Naive thymus-derived CD4-positive, alpha-beta T cell (primary cell): ENCODE measurements at places on chromosomes 12 and 14. TPM values are rescaled to one million over a fixed set of nuclear protein-coding genes. Genes with fewer than 3 reads are reported as not detected.

Gene TNFRSF1A
- 94.0 TPM for total RNA-seq

Gene VCPKMT
- 18.9 TPM for total RNA-seq

Gene TTC9
- total RNA-seq, result 11.4 TPM

Gene COQ10A
- total RNA-seq, result 29.7 TPM

Gene MBD6
- 108 TPM for total RNA-seq

Gene KTN1
- total RNA-seq, result 100 and 105 TPM in 2 replicates

Gene MAP1LC3B2
- total RNA-seq, result 6.6 TPM

Gene PLBD1
- 1.00 TPM for total RNA-seq

DNA sequence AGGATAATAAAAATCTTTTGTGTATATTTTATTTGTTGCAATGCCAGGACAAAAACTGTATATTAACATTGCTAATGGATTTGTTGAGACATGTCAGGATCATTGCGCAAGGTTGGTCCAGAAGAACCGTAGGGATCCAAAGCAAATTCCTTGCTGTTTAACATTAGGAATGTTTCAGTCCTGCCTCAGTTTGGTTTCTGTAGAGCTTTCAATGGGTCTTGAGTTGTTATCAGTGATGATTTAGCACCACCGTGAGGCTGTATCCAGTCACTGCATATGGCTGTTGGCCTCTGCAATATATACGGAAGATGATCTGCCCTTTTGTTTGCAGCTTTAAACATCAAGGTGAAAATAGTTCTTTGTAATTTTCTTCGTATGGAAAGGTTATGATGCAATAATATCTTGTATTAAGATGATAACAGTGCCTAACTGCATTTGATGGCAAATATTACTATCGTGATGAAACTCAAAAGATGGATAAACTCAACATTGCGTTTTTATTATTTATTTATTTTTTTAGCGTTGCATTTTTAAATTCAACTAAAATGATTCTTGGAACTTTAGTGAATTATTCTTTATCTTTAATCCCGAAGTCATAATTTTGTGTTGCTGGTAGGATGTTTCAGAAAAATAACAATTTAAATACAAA, 231.2 kb downstream of the AKAP6 start:
- no peaks in the 10 kb centered on the region for H3K27me3 ChIP-seq
- DNase-seq, result peak; percentile 7
- H3K27ac ChIP-seq, result no peak overlapping the region
- H3K4me1 ChIP-seq, result no peaks in the 10 kb centered on the region

GRCh38 chr14:92932448-92933395, 9.8 kb downstream of the CHGA start:
- no peaks in the 10 kb centered on the region for H3K4me1 ChIP-seq
- no peaks in the 10 kb centered on the region for H3K27me3 ChIP-seq
- no peak for DNase-seq

DNA sequence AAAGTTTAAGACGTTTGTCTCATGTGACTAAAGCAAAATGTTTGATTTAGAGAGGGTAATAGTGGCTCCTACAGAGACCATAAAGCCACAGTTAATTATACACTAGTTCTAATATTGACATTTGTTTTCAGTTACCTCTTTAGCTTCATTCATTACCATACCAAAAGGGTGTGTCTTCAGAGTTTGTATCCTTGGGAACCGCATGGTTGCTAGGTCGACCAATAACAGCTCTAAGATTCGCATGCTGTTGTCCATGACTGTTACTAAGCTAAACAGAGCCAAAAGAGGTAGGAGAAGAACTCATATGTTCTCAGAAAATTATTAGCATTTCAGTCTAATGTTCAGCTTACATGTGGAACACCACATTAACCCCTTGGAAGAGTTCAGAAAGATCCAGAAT, 36.2 kb upstream of the ETNK1 start:
- H3K27ac ChIP-seq, result no peak overlapping the region
- H3K36me3 ChIP-seq, result no peaks in the 10 kb centered on the region
- no peaks in the 10 kb centered on the region for H3K27me3 ChIP-seq

DNA sequence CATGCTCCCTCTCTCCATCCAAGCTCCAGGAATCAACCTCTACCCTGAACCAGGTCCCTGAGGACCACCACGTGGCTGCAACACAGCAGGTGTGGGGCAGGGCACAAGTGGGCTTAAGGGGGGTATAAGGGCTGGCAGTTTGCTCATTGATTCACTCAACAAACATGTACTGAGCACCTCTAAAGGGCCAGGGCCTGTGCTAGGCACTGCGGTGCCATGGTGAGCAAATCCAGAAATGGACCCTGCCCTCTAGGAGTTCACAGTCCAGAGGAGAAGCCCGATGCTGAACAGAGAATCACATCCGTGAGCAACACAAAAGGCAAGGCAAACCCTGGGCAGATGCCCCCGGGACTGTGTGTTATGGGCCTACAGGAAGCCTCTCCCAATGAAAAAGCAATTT, 6.5 kb upstream of the AQP2 start:
- no peak overlapping the region for H3K27ac ChIP-seq
- no peaks in the 10 kb centered on the region for H3K4me1 ChIP-seq
- no peak for DNase-seq
- no peak overlapping the region for H3K4me3 ChIP-seq

- H3K27me3 ChIP-seq, result no peaks in the 10 kb centered on the region
- DNase-seq, result no peak
- H3K4me3 ChIP-seq, result no peak overlapping the region
- no peaks in the 10 kb centered on the region for H3K36me3 ChIP-seq
- H3K4me1 ChIP-seq, result no peaks in the 10 kb centered on the region
Observed at GRCh38 chr14:81453166-81453766, 53.1 kb upstream of the STON2 start.

GRCh38 chr12:8527250-8528130, 13.2 kb downstream of the CLEC4E start:
- H3K27me3 ChIP-seq, result peaks cover 2% of the 10 kb centered on the region
- no peak overlapping the region for H3K4me3 ChIP-seq
- H3K4me1 ChIP-seq, result no peaks in the 10 kb centered on the region

GRCh38 chr12:107287436-107288413, 194.4 kb upstream of the CRY1 start:
- H3K36me3 ChIP-seq, result no peaks in the 10 kb centered on the region
- H3K4me3 ChIP-seq, result no peak overlapping the region
- no peaks in the 10 kb centered on the region for H3K27me3 ChIP-seq
- H3K4me1 ChIP-seq, result no peaks in the 10 kb centered on the region

DNA sequence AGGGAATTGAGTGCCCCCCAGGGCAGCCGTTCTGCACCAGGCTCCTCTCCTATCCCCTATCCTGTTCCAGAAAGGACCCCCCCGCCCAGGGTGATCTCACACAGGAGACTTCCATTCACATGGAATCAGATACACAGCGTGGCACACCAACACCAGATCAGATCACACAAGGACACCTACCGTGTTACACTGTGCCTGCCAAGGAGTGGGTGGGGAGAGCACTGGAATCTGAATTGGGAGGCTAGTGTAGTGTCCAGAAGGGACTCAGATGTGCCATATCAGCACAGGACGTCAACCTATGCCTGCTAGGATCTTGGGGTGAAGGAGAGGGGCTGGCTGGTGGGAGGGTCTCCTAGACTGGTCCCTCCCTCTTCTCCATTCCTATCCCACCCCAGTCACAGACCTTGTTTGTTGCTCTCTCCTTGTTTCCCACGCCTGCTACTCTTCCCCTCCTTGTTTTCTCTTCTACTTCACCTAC, 2.3 kb downstream of the PTMS start:
- peaks cover 11% of the 10 kb centered on the region for H3K4me1 ChIP-seq
- H3K27ac ChIP-seq, result no peak overlapping the region
- H3K4me3 ChIP-seq, result no peak overlapping the region

GRCh38 chr12:41612892-41613557, 424.9 kb downstream of the PDZRN4 start:
- H3K27me3 ChIP-seq, result no peaks in the 10 kb centered on the region
- H3K4me1 ChIP-seq, result no peaks in the 10 kb centered on the region
- H3K36me3 ChIP-seq, result no peaks in the 10 kb centered on the region
- no peak overlapping the region for H3K27ac ChIP-seq
- DNase-seq, result no peak

DNA sequence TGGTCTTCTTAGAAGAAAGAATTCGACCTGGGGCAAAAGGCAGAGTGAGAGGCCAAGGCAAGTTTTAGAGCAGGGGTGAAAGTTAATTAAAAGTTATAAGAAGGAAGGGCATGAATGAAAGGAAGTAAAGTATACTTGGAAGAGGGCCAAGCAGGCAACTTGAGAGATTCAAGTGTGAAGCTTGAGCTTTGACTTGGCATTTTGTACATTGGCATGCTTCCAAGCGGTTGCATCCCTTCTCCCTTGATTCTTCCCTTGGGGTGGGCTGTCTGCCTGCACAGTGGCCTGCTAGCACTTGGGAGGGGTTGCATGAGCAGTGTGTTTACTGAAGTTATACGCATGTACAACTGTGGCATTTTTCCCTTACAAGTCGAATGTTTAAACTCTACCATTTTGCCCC, 74.8 kb upstream of the MGAT4C start:
- no peaks in the 10 kb centered on the region for H3K27me3 ChIP-seq
- H3K36me3 ChIP-seq, result no peaks in the 10 kb centered on the region
- DNase-seq, result no peak
- no peak overlapping the region for H3K27ac ChIP-seq
- H3K4me1 ChIP-seq, result no peaks in the 10 kb centered on the region
